Chondrocyte (in vitro differentiated cells): ENCODE measurements at places on chromosomes 13 and 19. TPM values are rescaled to one million over a fixed set of nuclear protein-coding genes. Genes with fewer than 3 reads are reported as not detected.

DNA sequence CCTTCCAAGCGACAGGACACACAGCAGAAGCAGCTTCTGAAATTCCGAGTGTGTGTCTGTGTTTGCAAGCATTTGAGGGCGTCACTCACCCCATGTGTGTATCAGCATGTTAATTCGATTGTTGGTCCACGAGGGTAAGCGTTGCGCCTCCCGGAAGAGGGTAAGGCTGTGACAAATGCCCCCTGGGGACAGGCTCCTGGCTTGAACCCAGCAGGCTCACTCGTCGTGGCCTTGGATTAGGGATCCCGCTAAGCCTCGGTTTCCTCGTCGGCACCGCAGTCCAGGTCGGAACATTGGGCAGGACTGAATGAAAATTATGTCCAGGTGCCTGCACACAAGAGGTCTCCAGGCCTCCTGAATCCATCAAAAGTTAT lies 606 bp upstream of the STXBP2 start:
- H3K36me3 ChIP-seq = peaks cover 1% of the 10 kb centered on the region
- no peaks in the 10 kb centered on the region for H3K4me1 ChIP-seq
- peak overlapping the region; percentile 40 for H3K4me3 ChIP-seq
- peaks cover 26% of the 10 kb centered on the region for H3K27me3 ChIP-seq
- H3K27ac ChIP-seq = no peak overlapping the region

DNA sequence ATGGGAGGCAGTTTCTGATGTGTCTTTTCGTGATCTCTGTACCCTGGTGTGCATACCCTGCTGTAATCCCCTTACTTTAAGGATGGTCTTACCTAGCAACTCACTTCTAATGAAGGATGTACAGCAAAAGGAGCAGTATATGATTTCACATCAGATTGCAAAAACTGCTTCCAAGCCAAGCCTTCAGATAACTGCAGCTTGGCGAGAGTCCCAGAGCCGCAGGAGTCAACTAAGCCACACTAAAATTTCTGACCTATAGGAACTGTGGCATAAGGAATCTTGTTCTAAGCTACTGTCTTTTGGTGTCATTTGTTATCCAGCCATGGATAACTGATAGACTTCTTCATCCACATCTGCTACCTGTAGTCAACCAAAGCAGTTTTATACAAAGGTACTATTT lies 496.7 kb downstream of the GPC6 start:
- H3K36me3 ChIP-seq = peaks cover 8% of the 10 kb centered on the region
- no peak for DNase-seq
- no peak overlapping the region for H3K27ac ChIP-seq
- peaks cover 58% of the 10 kb centered on the region for H3K4me1 ChIP-seq
- no peak overlapping the region for H3K4me3 ChIP-seq
- H3K27me3 ChIP-seq = no peaks in the 10 kb centered on the region

DNA sequence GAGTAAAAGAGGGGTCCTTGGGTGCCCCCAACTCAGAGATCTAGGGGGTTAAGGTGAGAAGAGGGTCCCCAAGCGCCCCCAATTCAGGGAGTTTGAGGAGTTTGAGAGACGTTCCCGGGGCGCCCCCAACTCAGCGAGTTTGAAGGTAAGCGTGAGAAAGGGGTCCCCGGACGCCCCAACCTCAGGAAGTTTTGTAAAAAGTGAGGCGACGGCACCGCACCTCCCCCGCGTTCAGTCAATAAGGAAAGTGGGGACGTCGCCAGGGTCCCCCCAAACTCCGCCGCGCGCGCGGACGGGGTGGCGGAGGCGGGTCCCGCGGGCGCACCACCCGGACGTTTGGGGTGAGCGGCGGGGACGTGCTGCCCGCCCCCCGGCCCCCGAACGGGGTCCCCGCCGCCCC lies 353 bp downstream of the RFX2 start:
- no peak for DNase-seq
- H3K4me1 ChIP-seq = peaks cover 33% of the 10 kb centered on the region
- H3K36me3 ChIP-seq = no peaks in the 10 kb centered on the region
- H3K27me3 ChIP-seq = peaks cover 2% of the 10 kb centered on the region
- H3K4me3 ChIP-seq = peak overlapping the region; percentile 95
- H3K27ac ChIP-seq = peak overlapping the region; percentile 98

GRCh38 chr19:17391371-17392151 lies 2.4 kb downstream of the CCDC194 start:
- no peaks in the 10 kb centered on the region for H3K27me3 ChIP-seq
- peak overlapping the region; percentile 89 for H3K4me3 ChIP-seq
- peaks cover 10% of the 10 kb centered on the region for H3K4me1 ChIP-seq
- H3K27ac ChIP-seq = no peak overlapping the region
- DNase-seq = no peak

Gene ZNF556
- total RNA-seq = not detected in 3 replicates

GRCh38 chr13:82654861-82655855 lies 1227.1 kb downstream of the SLITRK1 start:
- H3K4me1 ChIP-seq = peaks cover 18% of the 10 kb centered on the region
- no peak overlapping the region for H3K4me3 ChIP-seq
- no peaks in the 10 kb centered on the region for H3K36me3 ChIP-seq
- peak overlapping the region; percentile 70 for H3K27ac ChIP-seq
- DNase-seq = peak; percentile 71
- no peaks in the 10 kb centered on the region for H3K27me3 ChIP-seq

DNA sequence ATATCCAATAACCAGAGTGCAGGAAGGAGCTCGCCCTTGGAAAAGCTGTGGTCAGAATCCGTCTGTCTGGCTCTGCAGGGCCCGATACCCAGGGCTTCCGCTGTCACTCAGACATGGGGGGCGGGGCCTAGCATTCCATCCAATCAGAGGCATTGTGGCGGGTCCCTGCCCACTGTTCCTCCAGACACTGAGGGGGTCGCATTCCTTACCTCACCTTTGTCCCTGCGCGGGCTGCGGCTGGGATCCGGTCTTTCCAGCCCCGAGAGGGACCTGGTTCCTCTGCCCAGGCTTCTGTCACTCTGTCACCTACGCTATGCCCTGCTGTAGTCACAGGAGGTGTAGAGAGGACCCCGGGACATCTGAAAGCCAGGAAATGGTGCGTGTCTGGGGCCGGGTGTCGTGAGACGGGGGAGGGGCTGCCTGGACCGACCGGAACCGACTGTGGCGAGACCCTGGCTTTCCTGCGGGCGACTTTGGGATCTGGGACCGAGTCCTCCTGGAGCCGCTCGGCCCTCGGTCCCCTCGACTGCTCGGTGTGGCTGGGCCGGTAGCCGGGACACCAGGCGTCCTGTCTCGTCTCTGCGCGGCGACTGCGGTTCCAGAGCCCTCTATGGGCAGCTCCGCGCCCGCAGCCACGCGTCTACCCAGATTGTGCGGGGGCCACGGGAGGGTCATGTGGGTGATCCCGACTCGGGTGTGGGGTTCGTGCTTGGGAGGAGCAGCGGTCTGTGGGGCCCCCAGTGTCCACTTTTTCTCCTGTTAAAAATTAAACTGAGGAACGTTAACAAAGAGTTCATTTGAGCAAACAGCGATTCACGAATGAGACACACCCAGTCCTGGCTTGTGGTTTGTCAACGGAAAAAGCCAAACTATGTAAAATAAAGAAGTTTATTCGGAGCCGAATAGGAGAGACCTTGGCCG lies at the start of gene ZNF69:
Gene ZNF69, plus strand, starts transcription at position 172 of the 921 bp plus-strand sequence. Its CDS starts 142 bp downstream, at position 314.
- H3K4me3 ChIP-seq = peak within 1 kb of the TSS; percentile 96
- DNase-seq = peak; percentile 93
- H3K27ac ChIP-seq = peak within 1 kb of the TSS; percentile 96

DNA sequence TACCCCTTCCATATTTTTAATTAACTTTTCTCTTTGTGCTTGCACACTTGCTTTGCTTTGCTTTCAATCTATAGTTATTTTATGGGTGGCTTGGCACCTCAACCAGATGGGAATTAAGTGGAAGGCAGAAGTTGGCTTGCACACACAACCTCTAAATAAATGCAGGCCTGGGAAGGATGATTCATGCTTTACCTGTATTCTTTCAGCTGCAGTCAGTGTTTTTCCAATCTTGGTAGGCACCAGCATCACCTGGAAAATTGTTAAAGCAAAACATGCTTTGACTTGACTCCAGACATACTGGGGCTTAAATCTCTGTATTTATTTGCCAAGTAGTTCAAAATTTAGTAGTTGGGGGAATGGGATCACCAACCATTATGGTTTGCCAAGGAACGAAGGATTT lies 543.0 kb downstream of the GPC6 start:
- peak overlapping the region; percentile 63 for H3K27ac ChIP-seq
- DNase-seq = no peak
- H3K4me1 ChIP-seq = peaks cover 86% of the 10 kb centered on the region

Gene ZNF615
- 8.5 to 10.8 TPM (median 9.8 TPM) in 3 replicates for total RNA-seq

Gene TNFSF13B
- total RNA-seq = 1.1 to 1.5 TPM (median 1.3 TPM) in 3 replicates

DNA sequence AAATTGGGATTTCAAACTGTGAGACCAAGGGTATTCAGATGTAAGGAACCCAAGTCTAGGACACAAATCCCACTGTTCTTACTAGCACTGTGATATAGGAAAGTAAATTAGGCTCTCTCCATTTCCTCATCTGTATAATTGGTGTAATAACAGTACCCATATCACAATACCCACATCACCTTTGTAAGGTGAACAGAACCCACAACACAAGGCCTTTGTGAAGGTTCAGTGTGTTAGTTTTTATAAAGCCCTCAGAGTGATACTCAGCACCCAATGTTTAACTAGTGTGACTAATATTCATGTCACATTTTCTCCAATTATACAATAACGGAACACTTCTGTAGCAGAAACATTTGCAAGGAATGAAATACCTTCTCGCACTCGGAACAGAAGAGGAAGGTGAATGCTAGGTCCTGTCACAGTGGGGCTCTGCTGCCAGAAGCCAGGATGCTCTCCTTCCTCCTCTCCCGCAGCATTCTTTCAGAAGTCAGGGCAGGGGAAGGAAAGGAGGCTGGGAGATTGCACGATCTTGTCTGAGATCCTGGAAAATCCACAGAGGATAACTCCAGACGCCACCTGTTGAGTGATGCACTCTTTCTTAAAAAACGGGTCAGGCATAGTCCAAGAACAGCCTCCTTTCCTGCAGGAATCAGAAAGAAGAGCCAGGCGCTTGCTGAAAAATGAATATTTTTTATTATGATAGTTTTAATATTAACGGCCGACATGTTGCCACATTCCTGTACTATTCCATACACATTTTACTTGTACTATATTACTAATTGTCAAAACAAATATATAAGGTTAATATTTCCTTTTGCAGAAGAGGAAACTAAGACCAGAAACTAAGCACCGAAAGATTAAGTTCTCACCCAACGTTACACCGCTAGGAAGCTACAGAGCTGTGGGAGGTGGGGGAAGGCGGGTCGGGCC lies 762 bp downstream of the ZNF45 start:
- H3K27ac ChIP-seq = peak overlapping the region; percentile 95
- H3K4me1 ChIP-seq = peaks cover 17% of the 10 kb centered on the region
- peak overlapping the region; percentile 92 for H3K4me3 ChIP-seq
- no peaks in the 10 kb centered on the region for H3K27me3 ChIP-seq
